ENCODE measurements at places on chromosomes 2 and 18.

- DNase-seq = no peak
Measured at GRCh38 chr2:164053021-164053420, 317.2 kb upstream of the FIGN start.

- DNase-seq = no peak
Measured at GRCh38 chr2:195574312-195574711, 82.7 kb upstream of the SLC39A10 start.

GRCh38 chr2:198102856-198103255 is 298.5 kb downstream of the PLCL1 start:
- DNase-seq = no peak

GRCh38 chr2:172052000-172052983 is 33.0 kb upstream of the DLX1 start:
- DNase-seq = no peak

DNA sequence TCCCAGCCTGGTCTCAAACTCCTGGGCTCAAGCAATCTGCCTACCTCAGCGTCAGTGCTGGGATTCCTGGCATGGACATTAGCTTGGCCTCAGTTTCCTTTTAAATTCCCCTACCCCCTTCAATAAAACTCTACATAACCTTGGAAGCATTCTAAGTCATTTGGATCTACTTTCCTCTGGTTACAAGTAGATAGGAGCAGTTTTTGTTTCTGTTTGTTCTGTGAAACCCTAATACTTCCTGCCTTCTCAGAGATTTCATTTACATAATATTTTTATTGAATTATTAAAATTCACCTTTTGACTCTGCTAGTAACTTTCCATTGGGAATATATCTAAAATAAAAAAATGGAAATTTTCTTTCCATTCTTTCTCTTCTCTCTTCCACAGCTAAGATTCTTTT is 25.9 kb downstream of the GIGYF2 start:
- no peak for DNase-seq

DNA sequence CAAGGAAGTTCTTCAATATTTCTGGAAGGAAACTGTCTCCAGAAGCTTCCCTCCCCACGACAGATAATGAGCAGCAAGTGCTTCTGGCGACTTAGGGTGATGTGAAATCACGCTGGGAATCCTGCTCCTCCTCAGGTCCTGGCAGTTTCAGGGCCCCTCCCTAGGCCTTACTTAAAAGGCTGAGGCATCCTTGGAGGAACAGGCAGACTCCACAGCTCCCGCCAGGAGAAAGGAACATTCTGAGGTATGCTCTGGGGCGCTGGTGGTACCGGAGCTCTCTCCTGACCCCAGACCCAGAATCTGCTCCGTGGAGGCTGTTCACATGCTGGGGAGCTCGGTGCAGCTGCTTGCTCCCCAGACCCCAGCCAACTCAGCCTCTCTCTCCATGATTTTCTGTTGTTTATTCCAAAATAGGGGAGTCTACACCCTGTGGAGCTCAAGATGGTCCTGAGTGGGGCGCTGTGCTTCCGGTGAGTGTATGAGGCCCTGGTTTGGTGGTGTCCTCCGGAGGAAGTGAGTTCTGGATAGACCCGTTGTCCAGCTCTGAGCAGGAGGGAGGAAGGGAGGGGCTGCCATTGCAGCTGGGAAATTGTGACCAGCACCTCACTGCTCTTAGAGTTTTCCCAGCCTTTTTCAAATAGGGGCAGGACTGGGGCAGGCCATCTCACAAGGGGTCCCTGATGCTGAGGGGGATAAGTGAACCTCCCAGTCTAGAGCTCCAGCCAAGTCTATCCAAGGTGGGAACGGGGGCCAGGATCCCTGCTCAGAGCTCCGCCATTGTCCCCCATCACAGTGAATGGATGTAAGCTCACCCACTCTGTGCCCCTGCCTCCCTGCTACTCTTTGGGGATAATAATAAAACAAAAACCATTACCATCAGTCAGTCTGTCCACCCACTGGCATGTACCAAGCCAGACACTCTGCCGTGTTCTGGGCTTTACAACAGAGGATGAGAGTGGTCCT is at the start of gene IL36RN:
Gene IL36RN (plus strand): TSS at position 201 of the 963 bp plus-strand sequence. CDS start 241 bp downstream, at position 442.
- no peak for DNase-seq

GRCh38 chr2:177296040-177296439 is 31.5 kb upstream of the NFE2L2 start:
- no peak for DNase-seq

DNA sequence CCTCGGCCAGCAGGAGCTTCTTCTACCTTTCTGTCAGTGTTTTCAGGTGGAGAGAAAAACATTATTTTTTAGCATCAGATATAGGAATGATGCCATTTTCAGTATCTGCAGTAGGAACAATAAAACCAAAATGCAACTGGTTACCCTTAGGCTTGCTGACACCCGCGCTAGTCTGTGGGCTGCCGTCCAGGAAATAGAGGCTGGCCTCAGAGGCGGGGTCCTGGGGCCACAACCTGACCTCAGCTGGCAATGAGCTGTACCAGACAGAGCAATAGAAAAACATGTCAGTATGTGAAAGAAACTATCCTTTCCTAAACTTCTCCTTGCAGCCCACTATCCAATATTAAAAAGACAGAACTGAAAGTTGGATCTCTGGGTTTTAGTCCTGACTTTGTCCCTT is 4.6 kb upstream of the ST6GAL2 start:
- DNase-seq = no peak

GRCh38 chr2:11396467-11397445 is 52.3 kb upstream of the ROCK2 start:
- DNase-seq = peak; percentile 46

DNA sequence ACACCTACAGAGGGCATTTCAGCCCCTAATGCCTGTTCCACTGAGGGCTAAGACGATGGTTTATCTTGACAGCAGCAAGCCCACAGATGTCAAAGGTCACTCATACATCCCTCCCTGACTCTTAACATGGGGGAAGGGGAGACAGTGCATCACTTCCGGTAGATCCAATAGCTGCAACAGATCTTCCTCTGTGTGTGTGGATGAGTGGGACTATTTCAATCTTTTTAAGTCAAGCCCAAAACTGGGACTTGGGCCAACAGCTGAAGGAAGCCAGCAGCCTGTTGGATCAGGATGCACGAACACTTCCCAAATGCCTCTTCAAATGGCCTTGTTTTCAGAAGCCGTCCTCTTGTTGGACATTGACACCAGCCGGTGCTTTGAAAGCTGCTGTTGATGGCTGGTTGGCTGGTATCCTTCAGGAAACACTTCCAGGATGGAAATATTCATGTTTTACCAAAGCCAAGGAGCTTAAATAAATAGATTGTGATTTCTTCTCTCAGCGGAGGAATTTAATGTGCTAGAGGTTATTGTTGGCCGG is 59.2 kb downstream of the IL1R2 start:
- DNase-seq = no peak

- no peak for DNase-seq
Measured at GRCh38 chr2:224584785-224585210, 365 bp downstream of the CUL3 start.

DNA sequence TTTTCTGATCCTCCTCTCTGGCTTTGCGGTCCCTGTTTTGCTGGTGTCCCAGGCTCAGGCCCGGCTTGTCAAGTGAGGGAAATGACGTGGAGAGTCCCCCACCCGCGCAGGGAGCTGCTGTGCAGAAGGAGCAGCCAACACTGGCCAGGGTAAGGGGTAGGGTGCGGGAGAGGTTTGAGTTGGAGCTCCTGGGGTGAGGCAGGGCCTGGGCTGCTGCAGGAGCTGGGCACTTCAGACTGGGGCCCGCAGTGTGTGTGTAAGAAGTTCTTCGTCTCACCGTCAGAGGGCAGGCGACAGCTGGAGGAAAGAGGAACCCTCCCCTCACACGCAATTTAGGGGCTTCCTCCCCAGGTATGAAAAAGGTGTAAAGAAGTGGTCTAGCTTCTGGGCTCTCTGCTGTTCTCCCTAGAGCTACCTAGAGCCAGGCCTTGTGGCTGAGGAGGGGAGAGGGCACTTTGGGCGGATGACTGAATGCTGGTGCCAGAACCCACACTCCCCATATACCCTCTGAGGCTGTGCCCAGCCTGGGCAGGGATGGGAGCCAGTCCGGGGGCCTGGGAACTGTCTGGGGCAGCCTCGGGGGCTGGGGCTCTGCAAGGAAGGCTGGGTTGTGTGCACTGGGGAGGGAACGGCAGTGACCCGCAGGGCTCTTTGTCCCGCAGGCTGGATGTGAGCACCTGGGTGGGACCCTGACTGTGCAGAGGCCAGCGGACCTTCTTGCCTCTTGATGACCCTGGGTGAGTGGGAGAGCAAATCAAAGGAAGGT is 11.8 kb downstream of the CELF4 start:
- no peak for DNase-seq
